ENCODE measurements at places on chromosomes 13 and 19.

DNA sequence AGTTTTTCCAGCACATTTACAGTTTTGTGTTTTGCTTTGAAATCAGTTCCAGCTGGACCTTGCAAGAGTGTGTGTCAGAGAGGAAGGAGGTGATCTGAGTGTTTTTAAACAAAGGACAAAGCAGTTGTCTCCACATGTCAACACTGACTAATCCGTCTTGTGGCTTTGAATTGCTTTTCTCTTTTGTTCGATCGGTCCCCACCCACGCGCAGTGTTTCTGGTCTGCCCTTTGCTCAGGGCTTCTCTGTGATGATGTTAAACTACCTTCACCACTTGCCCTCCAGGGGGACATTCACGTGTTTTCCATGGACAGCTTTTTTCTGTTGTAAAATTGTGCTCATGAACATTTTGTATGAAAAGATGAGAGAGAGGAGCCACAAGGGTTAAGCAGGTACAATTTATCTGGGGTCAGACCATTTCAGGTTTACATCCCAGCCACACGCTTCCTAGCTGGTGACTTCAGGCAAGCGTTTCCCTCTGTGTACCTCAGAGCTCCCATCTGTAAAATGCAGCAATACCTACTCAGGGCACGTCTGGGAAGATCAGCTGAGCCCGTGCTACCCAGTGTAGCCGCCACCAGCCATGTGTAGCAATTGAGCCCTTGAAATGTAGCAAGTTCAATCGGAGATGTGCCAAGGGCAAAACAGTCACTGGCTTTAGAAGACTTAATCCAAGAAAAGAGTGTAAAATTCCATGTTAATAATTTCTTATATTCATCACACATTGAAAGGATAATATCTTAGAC is 13.5 kb upstream of the PLA2G4C start:
- H3K27ac ChIP-seq: no peak overlapping the region
- peaks cover 11% of the 10 kb centered on the region for H3K36me3 ChIP-seq
- DNase-seq: no peak
- no peaks in the 10 kb centered on the region for H3K4me1 ChIP-seq
- no peak overlapping the region for H3K4me3 ChIP-seq

DNA sequence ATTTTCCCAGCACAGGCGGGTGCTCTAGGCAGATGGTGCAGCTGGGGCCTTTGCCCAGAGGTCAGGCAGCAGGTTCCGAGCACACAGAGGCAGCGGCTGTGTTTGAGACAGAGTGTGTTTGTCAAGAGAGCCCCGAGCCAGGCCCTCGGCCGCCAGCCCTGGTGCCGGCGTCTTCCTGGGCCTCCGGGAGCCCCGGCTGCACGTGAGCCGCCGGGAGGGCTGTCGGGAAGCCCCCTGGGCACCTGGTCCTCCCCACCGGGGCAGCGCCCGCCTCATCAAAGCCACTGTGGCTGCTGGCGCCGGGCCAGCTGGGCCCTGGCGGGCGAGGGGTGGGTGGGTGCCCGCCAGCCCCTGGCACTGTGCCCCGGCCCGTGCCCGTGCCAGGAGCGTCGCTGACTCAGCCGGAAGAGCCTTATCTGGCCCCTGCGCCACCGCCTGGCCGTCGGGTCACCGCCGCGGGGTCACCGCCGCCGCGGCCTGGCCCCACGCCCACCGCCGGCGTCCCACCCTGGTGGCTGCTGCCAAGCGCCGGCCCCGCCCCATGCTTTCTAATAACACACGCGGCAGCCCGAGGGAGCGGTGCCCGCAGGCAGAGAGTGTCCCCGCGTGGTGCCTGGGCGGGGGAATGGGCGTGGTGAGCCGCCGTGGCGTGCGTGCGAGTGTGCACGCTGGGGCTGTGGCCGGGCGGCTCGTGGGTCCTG is 14.9 kb downstream of the ARID3A start:
- no peak overlapping the region for H3K4me3 ChIP-seq
- peak overlapping the region; percentile 94 for H3K27ac ChIP-seq
- peaks cover 14% of the 10 kb centered on the region for H3K4me1 ChIP-seq
- peaks cover 10% of the 10 kb centered on the region for H3K36me3 ChIP-seq

- H3K36me3 ChIP-seq: no peaks in the 10 kb centered on the region
- DNase-seq: no peak
- peaks cover 20% of the 10 kb centered on the region for H3K4me1 ChIP-seq
- no peak overlapping the region for H3K4me3 ChIP-seq
- no peak overlapping the region for H3K27ac ChIP-seq
- peaks cover 2% of the 10 kb centered on the region for H3K27me3 ChIP-seq
These were observed 153.7 kb upstream of the VSTM2B start for GRCh38 chr19:29372091-29372415.

DNA sequence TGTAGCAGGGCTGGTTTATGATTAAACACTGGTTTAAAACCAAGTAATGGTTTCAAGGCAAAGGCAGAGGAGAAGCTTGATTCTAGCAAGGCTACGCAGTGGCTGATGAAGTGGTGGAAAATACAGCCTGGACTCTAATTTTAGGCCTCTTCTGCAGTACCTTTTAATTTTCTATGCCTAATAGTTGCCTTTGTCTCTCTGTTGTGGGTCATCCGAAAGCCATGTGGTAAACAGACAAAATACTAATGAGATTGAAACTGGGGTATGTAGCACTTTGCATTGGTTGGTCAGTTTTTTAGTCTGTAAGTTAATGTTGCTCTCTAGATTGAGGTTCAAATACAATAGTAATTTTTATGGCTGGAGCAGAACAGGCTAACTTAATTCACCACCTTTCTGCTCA is 3.3 kb downstream of the LMO7 start:
- no peak overlapping the region for H3K4me3 ChIP-seq
- DNase-seq: no peak

- no peak overlapping the region for H3K27ac ChIP-seq
- H3K36me3 ChIP-seq: no peaks in the 10 kb centered on the region
- H3K27me3 ChIP-seq: peaks cover 6% of the 10 kb centered on the region
- peaks cover 21% of the 10 kb centered on the region for H3K4me1 ChIP-seq
- no peak overlapping the region for H3K4me3 ChIP-seq
- no peak for DNase-seq
These were observed 128.8 kb downstream of the ZDHHC20 start for GRCh38 chr13:21330126-21330861.

DNA sequence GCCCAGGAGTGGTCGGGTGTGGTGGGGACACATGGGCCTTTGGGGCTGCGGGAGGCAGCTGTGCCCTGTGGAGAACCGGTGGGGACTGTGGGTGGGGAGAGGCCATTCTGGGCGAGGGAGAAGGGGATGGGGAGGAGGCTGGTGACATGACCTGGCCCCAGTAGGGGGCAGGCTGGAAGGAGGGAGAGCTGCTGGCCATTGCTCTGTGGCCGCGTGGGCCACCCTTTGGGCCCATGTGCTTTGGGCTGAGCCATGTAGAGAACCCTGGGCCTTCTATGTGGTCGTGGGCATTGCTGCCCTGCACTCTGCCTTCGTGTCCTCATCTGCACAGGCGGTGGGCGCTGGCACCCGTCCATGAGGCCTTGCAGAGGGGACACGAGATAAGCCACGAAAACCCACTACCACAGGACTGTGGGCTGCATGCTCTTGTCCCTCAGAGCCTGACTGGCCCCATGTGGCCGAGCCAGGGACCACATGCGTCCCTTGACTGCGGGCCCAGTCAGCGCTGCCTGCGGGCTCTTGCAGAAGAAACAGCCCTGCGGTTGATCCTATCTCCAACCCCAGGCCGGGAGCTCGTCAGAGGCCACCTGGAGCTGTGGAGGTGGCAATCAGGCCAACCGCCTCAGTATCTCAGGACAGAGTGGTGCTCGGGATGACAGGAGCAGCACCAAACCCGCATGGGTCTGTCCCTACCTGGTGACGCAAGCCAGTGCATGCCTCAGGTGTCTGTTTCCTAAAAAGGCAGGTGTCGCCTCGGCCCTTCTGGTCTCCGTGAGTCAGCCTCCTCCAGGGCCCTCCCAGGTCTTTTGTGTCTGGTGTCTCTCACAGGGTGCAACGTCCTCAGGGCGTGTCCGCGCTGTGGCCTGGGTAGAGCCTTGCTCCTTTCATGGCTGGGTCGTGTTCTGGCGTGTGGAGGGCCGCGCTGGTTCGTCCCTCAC is 14.3 kb downstream of the FZR1 start:
- DNase-seq: peak; percentile 14
- peaks cover 6% of the 10 kb centered on the region for H3K27me3 ChIP-seq
- no peak overlapping the region for H3K4me3 ChIP-seq
- peaks cover 24% of the 10 kb centered on the region for H3K4me1 ChIP-seq
- peaks cover 5% of the 10 kb centered on the region for H3K36me3 ChIP-seq

DNA sequence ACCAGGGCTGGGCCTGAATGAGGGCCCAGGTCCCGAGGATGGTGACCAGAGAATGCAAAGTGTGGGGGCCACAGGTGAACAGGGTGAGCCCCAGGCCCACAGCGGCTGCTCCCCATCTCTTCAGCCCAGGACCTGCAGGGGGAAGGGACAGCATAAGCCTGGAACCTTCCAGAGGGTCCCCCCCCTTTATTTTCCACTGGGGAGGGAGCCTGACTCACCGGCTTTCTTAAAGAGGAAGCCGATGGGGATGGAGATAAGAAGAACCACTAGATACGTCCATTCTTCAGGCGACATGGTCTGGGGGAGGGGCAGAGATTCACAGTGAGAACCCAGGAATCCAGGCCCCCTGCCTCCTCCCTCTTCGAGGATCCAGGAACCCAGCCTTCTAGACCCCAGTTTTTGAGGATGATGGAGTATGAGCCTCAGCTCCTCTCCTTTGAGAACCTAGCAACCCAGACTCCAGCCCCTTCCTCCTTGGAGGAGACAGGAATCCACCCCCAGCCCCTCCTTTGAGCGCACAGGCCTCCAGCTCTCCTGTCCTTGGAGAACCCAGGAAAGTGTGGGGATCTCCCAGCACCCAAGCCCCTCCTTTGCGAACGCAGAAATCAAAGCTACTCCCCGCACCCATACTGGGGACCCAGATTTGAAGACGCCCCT is 1.0 kb downstream of the MBOAT7 start:
- no peaks in the 10 kb centered on the region for H3K36me3 ChIP-seq
- H3K27ac ChIP-seq: peak overlapping the region; percentile 75
- H3K4me3 ChIP-seq: peak overlapping the region; percentile 90
- peaks cover 11% of the 10 kb centered on the region for H3K4me1 ChIP-seq
- DNase-seq: no peak

- H3K36me3 ChIP-seq: peaks cover 10% of the 10 kb centered on the region
- H3K4me1 ChIP-seq: peaks cover 14% of the 10 kb centered on the region
- DNase-seq: no peak
- no peak overlapping the region for H3K4me3 ChIP-seq
These were observed 12.1 kb downstream of the ZBTB7A start for GRCh38 chr19:4054441-4055208.

GRCh38 chr19:10258080-10258710 is 6.2 kb downstream of the MRPL4 start:
- H3K4me3 ChIP-seq: no peak overlapping the region
- H3K27me3 ChIP-seq: peaks cover 5% of the 10 kb centered on the region
- H3K27ac ChIP-seq: no peak overlapping the region
- H3K4me1 ChIP-seq: no peaks in the 10 kb centered on the region
- peaks cover 12% of the 10 kb centered on the region for H3K36me3 ChIP-seq

- no peaks in the 10 kb centered on the region for H3K36me3 ChIP-seq
- H3K4me1 ChIP-seq: no peaks in the 10 kb centered on the region
- no peak overlapping the region for H3K4me3 ChIP-seq
- no peak overlapping the region for H3K27ac ChIP-seq
These were observed 100.2 kb upstream of the RFC3 start for GRCh38 chr13:33717775-33718174.

- no peak for DNase-seq
- no peaks in the 10 kb centered on the region for H3K36me3 ChIP-seq
- peak overlapping the region; percentile 62 for H3K27ac ChIP-seq
These were observed 154.1 kb downstream of the OLFM4 start for GRCh38 chr13:53182724-53183123.

DNA sequence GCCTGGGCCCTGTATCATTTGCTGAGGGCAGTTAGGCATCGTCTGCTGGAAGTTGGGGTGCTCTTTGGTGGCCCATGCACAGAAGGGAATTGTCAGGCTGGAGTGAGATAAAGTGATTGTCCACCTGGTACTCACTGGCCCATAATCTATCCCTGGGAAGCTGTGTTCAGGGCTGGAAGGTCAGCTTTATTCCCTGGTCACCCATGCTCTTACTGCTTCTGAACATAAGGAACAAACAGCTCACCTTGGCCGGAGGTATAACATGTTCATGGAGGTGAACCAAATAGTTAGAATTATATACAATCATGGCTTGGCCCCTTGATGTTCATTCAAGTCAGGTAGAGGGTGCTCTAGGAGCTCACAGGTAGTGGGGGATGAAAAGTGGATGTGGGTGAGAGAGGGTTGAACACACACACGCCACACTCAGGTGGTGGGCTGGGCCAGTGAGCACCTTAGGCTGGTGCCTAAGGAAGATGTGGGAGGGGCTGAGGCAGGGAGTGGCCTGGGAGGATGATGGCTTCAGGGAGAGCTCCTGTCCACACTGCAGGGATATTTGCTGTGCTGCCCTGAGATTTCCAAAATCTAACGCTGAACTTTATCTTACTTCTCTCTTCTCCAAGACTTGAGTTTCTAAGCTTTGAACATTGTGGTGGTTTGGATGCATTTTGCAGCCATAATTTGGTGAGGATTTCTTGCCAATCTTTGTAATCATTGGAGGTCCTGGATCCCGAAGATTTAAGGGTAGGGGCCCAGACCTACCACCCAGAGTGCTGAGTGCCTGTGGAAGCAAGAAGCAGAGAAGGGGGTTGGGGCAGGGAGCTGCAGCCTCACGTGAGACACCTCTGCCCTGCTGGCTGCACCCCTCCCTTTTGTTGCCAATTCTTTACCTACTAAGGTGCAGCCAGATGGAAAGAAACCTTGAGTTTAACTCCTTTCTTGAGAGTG is 420.6 kb downstream of the ZNF536 start:
- H3K4me1 ChIP-seq: peaks cover 2% of the 10 kb centered on the region
- no peak for DNase-seq
- H3K36me3 ChIP-seq: no peaks in the 10 kb centered on the region
- H3K4me3 ChIP-seq: no peak overlapping the region

GRCh38 chr19:37361994-37362393 is 8.9 kb upstream of the ZNF527 start:
- no peaks in the 10 kb centered on the region for H3K4me1 ChIP-seq
- no peak for DNase-seq
- H3K4me3 ChIP-seq: no peak overlapping the region
- peaks cover 6% of the 10 kb centered on the region for H3K27me3 ChIP-seq
- peaks cover 58% of the 10 kb centered on the region for H3K36me3 ChIP-seq
- H3K27ac ChIP-seq: no peak overlapping the region

GRCh38 chr19:57355916-57356315 is 4.8 kb downstream of the ZNF304 start:
- no peak overlapping the region for H3K4me3 ChIP-seq
- peaks cover 11% of the 10 kb centered on the region for H3K4me1 ChIP-seq
- no peaks in the 10 kb centered on the region for H3K27me3 ChIP-seq
- H3K36me3 ChIP-seq: peaks cover 8% of the 10 kb centered on the region
- no peak for DNase-seq
- no peak overlapping the region for H3K27ac ChIP-seq

Measured in glutamatergic neuron (in vitro differentiated cells).